ENCODE measurements at places on chromosomes 6 and 20.

- no peak for DNase-seq
Observed at GRCh38 chr6:30781743-30782424, 37.5 kb upstream of the IER3 start.

DNA sequence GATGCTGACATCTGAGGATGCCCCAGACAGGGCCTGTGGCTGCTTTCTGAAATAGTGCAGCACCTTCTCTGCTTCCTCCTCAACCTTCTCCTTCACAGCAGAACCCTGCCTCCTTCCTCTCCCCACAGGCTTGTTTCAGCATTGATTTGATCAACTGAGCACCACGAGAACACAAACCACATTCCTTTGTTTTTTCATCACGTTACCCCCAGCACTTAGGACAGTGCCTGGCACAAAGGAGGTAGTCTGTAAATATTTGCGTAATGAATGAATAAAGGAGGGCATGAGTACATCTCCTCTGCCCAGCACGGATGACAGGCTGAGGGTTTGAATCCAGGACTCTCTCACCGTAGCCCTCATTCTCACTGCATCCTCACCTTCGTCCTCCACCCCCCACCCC is 21.3 kb upstream of the WFDC2 start:
- no peak for DNase-seq

DNA sequence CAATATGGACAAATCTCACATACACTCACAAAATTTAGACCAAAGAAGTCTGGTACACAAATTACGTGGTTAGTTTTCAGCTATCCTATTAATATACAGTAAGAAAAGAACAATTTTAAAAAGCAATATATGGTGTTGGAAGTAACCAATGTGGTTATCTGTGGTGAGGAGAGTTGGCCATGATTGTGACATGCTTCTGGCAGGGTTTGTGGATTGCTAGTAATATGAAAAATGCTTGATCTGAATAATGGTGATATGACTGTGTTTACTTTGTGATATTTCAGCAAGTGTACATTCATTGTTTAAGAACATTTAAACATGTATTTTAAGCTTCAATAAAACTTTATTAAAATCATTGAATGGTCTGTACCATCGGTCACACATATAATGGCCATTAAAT is 99.1 kb downstream of the ADGB start:
- DNase-seq = no peak

- DNase-seq = no peak
Observed at GRCh38 chr6:53437557-53438202, 88.9 kb upstream of the ELOVL5 start.

DNA sequence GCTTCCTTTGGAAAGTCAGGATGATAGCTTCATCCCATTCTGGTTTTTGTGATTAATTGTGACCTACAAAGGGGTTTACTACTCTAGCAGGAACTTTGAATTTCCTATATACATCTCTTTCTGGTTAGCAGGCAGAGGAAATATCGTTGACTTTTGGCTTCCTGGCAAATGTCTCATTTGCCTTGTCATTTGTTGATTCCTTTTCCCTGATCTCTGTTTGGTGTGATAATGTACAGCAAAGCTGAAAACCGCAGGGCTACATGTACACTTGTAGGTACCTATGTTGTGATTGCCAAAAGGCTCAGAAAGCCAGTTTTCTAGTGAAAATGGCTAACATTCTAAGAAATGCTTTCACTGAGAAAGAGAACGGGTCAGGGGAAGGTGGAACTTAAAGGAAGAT is 44.3 kb downstream of the TOP1 start:
- DNase-seq = no peak

- DNase-seq = no peak
Observed at GRCh38 chr20:49230021-49230420, 10.8 kb downstream of the DDX27 start.

DNA sequence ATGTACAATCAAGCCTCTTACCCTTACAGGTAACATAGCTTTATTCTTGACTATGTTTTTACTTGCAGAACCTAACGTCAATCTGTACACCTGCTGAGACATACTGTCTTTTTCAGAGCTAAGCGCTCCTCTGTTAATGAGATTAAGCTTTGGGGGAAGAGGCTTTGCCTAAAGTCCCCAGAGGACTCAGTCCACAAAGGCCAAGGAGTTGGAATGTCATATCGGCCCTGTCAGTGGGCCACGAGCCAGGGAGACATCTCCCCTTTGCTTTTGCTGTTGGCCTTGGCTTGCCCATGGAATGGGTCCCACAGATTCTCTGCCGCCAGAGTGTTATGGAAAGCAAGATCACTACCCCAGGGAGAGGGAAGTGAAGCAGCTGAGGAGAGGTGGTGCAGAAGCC is 64.1 kb upstream of the SOX4 start:
- DNase-seq = no peak

DNA sequence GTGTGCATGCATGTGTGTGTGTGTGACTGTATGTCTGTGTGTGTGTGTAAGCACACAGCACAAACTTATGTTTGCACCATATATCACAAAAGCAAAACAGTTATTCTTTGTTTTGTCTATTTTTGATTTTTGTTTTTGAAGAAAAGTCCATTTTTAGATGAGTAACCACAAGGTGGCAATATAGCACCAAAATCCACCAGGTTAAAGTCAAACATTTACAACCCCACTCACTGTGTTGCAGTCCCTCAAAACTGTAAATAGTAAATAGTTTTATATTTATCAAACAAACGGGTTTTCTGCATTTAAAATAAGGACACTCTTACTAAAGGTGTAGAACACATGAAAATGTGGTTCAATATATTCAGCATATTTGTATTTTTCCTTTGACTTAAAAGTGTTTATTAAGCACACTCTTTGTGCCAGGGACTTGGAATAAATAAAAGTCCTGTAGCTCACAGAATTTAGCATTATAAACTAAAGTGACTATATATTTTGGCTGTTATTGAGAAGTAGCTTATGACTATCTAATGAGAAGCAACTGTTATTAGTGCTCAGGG is 118.5 kb downstream of the GFRAL start:
- DNase-seq = no peak

GRCh38 chr6:135935941-135936601 is 84.6 kb downstream of the PDE7B start:
- no peak for DNase-seq

GRCh38 chr6:148223424-148223842 is 119.2 kb upstream of the SASH1 start:
- DNase-seq = no peak

DNA sequence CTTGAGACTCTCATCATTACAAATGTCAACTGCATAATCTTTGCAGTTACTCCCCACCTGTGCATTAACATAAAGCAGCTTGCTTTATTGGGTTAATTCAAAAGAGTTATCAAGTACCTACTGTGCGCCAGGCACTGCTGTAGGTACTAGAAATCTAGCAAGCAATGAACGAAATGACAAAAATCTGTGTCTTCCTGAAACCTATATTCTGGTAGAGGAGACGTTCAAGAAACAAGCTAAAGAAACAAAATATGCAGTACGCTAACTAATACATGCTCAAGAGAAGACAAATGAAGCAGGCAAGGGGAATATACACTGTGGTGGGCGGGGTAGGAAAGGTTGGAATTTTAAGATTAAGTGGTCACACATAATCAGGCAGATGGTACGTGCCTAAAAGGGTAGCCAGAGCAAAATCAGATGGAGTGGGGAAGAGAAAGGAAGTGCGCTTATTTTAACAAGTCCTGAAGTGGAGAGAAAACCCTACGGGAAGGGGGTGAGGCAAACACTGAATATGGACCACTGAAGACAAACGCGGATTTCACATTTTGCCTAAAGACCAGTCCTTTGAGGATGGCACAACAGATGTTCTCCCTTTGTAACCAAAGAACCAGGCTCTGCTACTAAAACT is 1.2 kb downstream of the ELOVL2 start:
- DNase-seq = no peak

DNA sequence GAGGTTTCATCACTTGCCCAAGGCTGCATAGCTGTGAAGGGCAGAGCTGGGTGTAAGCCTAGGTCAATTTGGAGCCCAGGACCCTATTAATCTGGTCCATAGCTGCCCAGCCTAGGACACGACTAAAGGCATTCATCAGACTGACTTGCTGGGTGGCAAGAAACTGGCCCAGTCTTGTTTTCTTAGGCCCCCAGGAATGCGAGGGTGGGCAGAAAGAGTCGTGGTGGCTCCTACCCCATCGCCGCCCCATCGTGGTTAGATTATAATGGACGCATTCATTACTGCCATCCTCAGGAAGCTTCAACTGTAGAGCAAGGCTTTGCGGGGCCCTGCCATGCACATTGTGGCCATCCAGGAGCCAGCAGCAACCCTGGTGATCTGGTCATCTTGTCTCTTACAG is 16.1 kb downstream of the DYNLRB1 start:
- DNase-seq = no peak

DNA sequence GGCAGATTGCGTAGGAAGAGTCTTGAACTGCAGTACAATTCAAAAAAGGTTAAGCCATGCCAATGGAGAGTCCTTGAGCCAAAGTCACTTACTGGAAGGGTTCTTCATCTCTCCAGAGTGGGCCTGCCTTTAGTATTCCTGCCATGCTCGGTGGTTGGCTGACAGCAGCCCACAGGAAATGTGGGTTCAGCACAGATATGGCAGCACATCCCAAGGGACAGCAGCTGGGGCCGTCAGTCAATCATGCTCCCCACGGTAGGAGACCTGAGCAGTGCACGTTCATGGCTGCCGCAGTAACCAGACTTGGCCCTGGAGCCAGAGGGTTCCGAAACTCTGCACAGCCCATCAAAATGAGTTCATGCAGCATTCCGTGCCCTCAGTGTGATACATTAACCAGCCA is 63.6 kb upstream of the SIRPA start:
- no peak for DNase-seq

DNA sequence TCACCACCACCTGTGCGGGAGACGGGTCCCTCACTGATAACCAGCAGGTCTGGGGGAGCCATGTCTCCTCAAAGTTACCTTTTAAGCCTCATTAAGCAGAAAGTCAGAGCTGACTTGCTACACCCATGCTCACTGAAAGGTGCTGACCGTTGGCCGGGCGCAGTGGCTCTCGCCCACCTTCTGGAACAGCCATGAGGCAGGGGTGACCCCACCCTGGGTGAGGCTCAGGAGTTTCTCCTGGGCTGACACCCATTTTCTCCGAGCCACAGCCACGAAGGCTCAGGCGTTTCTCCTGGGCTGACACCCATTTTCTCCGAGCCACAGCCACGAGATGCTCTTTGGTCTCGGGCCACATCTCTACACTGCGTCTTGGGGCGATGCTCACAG is 10.2 kb downstream of the BHLHE23 start:
- no peak for DNase-seq

DNA sequence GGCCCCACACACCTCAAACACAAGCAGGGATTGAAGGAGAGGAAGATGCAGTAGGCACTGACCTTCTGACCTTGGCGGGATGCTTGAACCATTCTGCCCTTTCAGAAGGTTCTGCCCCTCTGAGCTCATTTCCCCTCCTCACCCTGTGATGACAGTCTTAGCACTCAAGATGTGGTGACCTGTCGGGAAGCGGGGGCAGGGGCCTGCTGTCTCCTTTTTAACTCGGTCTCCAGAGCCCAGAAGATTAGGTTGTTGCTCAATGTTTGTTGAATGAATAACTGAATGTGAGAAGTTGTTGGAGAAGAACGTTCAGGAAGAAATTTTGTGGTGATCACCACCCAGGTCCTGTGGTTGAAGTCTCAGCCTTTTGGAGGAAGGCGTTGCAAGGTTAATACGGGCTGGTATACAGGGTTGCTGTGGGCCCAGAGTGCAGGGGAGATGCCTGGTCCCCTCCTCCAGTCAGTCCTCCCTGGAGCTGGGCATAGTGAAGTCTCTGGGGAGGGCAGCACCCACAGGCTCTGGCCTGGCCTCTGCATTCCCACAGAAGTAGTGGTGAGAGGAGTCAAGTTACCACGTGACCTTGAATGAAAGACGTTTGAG is 49.7 kb upstream of the FUCA2 start:
- DNase-seq = no peak

Measured in GM12864 (cell line).